CD4-positive, alpha-beta T cell treated with Interleukin-1 beta for 1 hour (primary cell): ENCODE measurements at places on chromosomes 7 and 10.

GRCh38 chr10:79387974-79388850, 40.9 kb downstream of the PPIF start:
- DNase-seq, result no peak

GRCh38 chr7:83524277-83525075, 124.5 kb downstream of the SEMA3E start:
- DNase-seq, result no peak

DNA sequence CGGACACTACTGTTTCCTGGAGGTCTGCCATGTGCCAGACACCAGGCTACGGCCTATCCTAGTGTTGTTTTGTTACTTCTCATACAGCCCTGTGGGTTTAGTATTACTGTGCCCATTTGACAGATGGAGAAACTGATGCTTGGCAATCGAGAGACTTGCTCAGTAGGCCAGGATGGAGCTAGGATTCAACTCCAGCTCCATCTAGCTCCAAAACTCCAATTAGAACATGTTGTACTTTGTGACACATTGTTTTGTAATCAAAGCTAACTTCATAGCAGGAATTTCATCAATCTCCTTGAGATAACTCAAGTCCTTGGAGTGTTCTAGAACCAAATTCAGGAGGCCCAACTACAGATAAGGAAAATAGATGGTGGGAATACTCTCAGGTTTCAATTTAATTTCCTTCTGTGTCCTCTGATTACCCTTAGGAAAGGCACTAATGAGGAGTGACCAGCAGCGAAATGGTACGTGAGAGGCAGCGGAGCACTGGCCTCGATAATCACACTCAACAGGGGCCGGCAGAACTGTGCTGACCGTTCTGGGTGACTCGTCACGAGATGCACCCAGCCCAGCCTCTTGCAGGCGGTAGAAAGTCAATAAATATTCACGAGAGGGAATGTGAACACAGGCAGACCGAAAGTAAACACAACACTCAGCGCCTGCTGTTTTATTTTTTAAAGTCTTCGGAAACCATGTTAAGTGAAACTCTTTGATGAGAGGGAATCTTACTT, 269.6 kb upstream of the NEBL start:
- no peak for DNase-seq

DNA sequence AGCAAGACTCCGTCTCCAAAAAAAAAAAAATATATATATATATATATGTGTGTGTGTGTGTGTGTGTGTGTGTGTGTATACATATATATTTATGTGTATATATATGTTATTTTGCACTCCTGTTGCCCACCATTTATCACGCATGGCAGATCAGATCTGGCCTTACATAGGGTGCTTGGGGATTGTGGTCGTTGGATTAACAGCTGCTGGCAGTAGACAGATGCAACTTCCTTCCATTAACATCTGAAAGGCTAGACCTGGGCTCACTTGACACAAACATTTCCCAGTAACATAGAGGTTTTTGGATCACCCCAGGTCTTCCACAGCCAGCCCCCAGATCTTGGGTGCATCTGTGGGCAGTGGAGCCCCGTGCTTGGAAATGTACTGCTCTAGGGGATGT, 40.8 kb upstream of the DLD start:
- DNase-seq, result no peak

DNA sequence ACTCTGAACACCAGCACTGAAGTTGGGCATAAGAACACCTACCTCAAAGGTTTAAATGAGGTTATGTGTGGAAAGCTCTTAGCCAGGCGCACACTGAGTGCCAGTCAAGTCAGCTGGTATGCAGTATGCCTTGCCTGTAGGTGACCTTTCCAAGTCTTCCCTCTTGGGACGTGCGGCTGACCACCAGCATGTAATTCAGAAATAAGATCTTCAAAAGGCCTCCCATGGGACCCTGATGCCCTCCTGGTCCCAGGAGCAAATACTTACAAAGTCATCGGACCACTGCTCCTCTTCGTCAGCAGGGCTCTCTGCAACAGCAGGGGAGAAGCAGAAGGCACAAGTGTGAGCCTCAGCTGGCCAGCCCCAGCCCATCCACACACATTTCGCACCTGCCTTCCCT, 40.8 kb downstream of the BLNK start:
- no peak for DNase-seq

- DNase-seq, result no peak
These were observed 8.0 kb upstream of the CFAP70 start for GRCh38 chr10:73366381-73367298.

GRCh38 chr10:16195178-16195769, 241.5 kb upstream of the PTER start:
- no peak for DNase-seq

DNA sequence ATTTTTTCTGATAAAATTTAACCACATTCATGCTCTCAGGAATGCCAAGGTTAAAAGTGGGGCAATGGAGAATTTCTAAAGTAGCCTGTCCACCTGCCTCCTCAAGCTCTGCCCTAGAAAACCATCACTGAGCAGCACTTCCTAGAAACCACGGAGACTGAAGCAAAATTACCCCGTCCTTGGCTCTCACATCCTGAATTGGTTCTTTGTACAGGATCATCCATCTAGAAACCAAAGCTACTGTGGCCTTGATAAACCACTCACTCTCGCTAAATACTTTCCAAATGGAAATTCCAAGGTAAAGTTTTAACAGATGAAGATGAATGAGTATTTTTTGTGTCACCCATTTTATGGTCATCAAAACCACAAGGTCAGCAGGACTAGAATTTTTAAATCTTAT, 96.6 kb downstream of the AVL9 start:
- no peak for DNase-seq

DNA sequence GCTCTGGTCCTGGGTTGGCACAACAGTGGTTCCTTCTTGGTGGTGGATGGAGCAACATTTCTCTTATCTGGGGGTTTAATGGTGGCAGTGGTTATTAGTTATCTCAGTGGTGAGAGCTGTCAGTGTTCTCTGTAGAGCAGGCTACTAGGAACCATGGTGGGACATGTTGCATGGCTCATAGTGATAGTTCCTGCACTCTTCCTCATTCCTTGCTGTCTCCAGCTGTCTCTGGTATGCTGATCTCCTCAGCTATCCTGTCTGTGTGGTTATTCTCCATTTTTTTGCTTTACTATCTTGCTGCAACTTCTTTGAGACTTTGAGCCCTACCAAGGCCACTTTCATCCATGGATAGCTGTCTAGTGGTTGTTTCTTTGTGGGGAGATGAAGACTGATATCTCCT, 44.0 kb downstream of the CCDC7 start:
- no peak for DNase-seq

- no peak for DNase-seq
These were observed 51.8 kb upstream of the SUN1 start for GRCh38 chr7:780516-780915.

DNA sequence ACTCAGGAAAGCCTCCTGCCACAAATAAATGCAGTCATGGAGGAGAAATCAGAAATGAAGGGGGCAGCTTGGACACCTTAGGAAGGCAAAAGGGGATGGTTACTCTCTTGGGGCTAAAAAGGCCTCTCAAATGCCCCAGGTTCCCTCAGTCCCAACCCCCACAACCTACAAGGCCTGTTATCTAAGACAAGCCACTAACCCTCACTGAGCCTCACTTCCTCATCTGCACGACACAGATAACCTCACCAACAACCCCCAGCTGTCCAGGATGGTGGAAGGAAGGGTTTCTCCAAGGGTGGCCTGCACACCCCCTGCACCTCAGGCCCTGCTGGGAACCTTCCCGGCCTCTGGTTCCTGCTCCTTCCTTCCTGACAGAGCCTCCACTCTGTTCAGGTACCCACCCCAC, 29.2 kb downstream of the SORBS1 start:
- no peak for DNase-seq

- peak; percentile 30 for DNase-seq
These were observed 70.9 kb downstream of the SYPL1 start for GRCh38 chr7:106041140-106041717.

- DNase-seq, result no peak
These were observed 891.9 kb downstream of the CNTNAP2 start for GRCh38 chr7:147008530-147008929.

GRCh38 chr10:122062831-122063674, 74.1 kb downstream of the TACC2 start:
- no peak for DNase-seq

- DNase-seq, result no peak
These were observed 339.8 kb downstream of the ABCA13 start for GRCh38 chr7:48511080-48511479.

DNA sequence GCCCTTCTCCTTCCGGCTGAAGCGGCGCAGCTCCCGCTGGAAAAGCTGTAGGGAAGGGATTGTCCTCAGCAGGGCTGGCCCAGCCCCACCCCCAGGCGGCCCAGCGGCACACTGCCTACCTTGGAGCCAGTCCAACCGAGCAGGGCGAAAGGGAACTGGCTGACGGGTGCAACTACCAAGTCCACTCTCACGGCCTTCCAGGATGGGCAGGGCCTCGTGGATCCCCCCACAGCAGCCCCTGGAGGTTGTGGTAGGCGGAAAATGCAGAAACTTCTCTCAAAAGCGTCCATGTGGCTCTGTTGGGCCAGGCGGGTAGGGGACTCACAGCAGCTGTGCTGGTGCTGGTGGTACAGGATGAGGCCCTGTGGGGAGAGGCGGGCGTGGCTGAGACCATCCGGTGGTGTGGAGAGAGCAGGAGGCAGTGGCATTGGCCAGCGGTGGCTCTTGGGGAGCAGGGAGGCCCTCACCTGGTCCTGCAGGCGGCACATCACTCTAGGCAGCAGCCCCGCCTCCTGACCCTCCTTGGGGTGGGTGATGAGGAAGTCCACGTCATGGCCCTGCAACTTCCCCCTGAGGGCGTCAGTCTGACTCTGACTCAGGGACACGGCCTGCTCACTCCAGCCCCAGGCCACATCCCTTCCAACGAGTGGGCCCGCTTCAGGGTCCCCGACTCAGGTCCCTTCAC, 8.4 kb upstream of the PGAM2 start:
- peak; percentile 87 for DNase-seq

GRCh38 chr7:23247046-23247602, 549 bp downstream of the GPNMB start:
- no peak for DNase-seq

- no peak for DNase-seq
These were observed 11.9 kb downstream of the CYTH3 start for GRCh38 chr7:6260291-6261187.

GRCh38 chr10:109676703-109677102, 246.6 kb downstream of the XPNPEP1 start:
- no peak for DNase-seq

GRCh38 chr7:127959770-127960169, 71.5 kb downstream of the LRRC4 start:
- DNase-seq, result no peak

- peak; percentile 44 for DNase-seq
These were observed 36.6 kb downstream of the PRKCQ start for GRCh38 chr10:6543431-6544005.

DNA sequence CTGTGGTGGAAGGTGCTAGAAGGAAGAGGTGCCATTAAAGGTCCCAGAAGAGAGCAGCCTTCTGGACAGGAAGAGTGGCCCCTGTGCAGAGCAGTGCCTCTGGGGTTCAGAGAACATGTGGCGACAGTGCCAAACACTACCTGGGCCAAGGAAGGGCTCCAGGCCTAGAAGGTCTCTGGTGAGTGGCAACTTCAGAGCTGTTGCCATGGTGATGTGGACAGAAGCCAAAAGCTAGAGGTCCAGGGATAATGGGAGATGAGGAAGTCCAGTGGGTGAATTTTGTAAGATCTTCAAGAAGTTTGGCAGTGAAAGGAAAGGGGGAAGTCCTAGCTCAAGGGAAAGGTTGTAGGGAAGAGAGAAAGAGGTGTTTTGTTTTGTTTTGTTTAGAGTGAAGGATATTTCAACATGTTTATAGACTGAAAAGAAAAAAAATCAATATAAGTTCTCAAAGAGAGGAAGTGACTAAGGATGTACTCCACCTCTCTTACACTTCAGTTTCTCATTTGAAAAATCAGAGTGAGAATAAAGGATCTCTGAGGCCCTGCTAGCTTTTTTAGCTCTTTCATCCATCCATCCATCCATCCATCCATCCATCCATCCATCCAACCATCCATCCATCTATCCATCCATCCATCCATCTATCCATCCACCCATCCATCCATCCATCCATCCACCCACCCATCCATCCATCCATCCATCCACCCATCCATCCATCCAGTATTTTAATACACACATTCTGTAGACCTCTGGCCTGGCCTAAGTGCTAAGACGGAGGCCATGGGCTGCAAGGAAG, 77.1 kb upstream of the DUSP5 start:
- no peak for DNase-seq

- DNase-seq, result no peak
These were observed 320.0 kb downstream of the RPS24 start for GRCh38 chr10:78353636-78354035.

DNA sequence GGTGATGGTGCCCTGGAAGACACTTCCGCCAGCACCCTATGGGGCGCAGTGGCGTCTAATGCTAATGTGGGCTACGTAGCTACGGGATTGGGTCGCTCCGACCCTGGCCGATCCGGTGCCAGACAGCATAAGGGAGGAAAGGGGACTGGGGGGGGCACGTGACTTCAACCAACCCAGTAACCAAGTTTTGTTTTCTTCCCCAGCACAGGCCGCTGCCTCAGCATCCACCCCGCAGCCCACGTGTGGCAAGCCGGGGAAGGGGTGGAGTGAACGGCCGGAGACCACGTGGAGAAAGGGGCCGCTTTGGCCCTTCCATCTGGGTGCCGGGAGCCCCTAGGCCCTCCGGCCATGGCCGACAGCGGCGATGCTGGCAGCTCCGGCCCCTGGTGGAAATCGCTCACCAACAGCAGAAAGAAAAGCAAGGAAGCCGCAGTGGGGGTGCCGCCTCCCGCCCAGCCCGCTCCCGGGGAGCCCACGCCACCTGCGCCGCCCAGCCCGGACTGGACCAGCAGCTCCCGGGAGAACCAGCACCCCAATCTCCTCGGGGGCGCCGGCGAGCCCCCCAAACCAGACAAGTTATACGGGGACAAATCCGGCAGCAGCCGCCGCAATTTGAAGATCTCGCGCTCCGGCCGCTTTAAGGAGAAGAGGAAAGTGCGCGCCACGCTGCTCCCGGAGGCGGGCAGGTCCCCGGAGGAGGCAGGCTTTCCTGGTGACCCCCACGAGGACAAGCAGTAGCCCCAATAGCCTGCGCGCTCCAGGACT, 2.5 kb downstream of the PRR15 start:
- no peak for DNase-seq
